ENCODE measurements at places on chromosomes 4 and X.

- DNase-seq: no peak
Measured at GRCh38 chr4:110131916-110132315, 66.5 kb downstream of the ELOVL6 start.

- no peak for DNase-seq
Measured at GRCh38 chr4:189861101-189861500, 79.6 kb upstream of the FRG1 start.

DNA sequence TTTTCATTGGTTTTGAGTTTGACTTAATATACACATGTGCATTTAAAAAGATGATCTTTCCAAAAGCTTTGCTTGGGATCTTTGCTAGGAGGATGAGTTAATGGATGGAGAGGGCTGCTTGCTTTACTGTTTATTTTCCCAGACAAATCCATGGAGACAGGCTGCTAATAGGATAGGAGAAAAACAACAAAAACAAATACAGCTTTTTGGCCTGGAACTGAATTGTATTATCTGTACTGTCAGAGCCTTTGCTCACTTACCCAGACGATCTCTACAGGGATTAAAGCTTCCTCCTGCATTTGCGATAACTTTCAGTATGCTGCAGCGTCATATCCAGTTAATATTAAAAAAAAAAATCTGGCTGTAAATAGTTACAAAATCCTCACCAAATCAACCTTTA lies 190.8 kb upstream of the NUDT6 start:
- DNase-seq: no peak

DNA sequence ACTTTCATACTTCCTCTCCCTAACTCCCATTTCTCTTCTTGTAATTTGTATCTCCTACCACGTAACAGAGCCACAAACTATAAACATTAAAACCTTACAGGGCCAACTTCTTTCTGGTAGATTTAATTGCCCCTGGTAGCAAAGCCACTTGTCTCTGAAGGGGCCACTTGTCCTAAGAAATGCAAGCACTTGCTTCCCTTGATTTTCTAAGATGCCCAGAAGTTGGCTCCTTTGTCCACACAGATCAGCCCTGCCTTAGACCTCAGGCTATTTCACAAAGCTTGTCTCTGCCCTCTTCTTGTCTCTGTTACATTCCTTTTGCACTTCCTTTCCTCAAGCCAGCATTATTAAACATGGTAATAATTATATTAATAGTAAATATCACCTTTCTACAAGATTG lies 80.6 kb upstream of the CXXC4 start:
- DNase-seq: no peak

GRCh38 chr4:96630839-96631238 lies 790.9 kb downstream of the PDHA2 start:
- DNase-seq: no peak

GRCh38 chrX:71216485-71216884 lies 6.5 kb upstream of the GJB1 start:
- DNase-seq: no peak

DNA sequence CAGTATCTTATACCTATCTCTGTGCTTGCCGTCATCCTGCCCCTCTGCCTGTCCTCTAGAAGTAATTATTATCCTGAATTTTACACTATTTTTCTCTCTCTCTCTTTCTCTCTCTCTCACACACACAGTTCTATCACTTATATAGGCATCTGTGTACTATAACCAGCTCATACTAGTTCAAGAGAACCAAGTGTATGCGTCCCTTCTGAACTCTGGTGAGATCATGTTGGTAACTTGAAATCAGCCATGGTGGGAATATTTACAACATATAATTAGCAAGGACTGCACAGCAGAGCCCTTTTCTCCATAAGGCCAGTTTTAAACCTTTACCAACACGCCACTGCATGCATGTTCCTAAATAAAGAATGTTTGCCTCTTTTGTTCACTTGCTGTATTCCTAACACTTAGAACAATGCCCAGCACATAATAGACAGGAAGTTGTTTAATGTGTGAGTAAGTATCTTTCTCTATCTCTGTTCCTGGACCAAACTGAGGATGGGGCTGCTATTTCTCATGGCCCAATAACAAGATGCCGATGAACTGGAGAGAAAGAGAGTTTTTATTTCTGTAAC lies 51.1 kb upstream of the IL21 start:
- no peak for DNase-seq

DNA sequence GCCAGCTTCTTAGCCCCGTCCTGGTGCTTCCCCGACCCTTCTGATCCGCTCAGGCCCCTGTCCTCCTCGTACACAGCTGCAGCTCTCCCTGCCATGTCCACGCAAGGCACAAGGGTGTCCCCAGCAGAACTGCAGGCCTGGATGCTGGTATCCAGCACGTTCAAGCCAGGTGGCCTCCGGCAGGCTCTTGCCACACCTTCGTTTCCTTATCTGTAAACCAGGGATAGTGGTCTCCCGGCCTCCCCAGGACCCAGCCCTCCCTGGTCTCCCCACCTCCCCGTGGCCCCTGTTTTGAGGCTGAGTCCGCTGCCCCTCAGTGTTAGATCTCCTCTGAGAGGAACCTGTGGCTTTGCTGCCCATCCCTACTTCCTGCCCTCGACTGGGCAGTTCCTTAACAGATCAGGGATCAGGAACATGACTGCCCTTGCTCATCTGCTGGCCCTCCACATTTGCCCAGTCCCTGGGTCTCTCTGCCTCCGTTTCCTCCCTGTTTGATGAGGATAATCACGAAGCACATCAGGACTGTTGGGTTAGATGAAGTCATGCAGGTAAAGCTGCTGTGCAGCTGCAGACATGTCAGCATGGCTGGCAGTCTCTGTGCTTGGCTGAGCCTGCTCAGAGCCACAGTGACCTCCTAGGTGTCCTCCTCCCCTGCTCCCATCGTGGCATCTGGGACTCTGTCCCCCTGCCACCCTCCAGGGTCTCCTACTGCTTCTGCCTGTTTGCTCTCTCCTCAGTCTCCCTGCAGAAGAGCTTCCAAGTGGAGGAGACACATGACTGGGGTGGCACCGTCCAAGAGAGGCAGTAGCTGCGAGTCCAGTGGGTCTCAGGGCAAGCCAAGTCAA lies 32.9 kb downstream of the PIGG start:
- no peak for DNase-seq

GRCh38 chrX:49840679-49841078 lies 11.6 kb downstream of the PAGE4 start:
- no peak for DNase-seq

DNA sequence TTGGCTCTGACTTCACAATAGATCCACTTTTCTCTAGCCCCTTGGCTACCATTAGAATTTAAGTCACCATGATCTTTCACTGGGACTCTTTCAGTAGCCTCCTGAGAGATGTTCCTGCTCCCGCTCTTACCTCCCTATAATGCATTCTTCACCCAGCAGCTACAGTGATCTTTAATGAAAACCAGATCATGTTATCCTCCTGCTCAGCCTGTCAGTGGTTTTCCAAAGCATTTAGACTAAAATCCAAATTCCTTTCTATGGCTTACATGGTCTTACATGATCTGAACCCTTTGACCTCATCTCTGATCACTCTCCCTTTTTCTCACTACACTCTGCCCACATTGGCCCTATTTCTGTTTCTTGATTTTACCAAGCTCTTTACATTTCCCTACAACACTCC lies 18.3 kb upstream of the RPS6KA3 start:
- DNase-seq: no peak

DNA sequence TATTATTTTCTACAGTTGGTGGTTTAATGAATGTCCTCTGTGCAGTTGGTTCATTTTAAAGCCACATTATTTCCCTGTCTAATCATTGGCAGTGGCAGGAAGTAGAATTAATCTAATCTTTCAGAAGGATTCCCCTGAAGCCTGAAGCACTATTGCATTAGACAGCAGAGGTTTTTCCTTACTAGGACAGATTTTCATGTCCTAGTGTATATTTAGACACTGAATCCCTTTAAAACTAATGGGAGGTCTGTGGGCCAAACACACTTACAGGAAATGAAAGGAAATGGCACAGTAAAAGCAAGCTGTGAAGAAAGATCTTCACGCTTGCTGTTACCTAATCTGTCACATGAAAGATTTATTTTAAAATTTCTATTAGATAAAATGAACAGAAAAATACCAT lies 165.2 kb downstream of the SLC39A8 start:
- no peak for DNase-seq

GRCh38 chr4:52625216-52625615 lies 33.9 kb downstream of the USP46 start:
- DNase-seq: no peak

DNA sequence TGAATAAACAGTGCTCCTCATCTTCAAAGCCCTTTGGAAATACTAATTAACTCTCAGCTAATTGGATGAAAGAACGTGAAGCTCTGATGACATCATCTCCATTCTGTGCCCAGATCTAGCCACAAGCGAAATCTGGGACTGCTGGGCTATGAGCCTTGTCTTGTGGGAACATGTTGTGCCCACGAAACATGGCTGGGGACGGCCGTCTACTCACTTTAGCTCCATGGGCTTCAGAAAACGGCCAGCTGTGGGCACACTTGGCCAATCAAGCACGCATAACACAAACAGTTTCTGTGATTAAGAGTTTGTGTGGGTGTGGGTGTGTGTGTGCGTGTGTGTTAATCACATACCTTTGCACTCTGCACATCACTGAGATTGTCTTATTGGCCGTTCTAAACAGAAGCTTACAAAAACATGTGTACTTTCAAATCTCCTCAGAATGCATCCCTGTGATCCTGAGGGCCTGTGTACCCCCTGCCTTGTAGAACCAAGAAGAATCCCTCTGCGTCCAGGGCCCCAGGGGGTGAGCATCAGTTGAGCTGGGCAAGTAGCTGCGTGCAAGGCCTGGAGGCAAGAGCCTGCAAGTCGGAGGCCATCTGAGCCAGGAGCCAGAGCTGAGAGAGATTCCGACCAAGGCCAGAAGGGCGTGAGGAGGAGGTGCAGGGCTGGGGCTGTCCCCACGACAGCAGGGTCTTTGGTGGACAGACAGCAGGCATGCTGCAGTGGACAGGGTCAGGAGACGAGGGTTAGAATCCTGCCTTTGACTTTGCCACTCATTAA lies 18.7 kb upstream of the ZNF185 start:
- DNase-seq: no peak

DNA sequence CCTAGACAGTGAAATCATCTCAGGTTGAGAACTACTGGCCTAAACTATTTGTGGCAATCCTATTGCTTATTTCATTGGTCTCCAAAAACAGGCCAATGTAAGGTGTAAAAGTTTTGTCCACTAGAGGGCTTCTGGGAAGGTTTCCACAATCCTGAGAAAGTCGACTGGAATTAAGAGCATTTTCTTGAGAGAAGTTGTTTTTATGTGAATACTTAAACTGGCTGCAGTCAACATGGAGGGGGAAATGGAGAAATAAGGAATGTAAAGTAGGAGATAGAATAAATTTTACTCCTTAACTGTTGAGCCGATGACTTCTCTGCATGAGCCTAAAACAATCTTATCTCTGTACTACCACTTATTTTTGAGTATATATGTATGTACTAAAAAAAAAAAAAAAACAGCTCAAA lies 11.0 kb upstream of the EIF4E start:
- no peak for DNase-seq

DNA sequence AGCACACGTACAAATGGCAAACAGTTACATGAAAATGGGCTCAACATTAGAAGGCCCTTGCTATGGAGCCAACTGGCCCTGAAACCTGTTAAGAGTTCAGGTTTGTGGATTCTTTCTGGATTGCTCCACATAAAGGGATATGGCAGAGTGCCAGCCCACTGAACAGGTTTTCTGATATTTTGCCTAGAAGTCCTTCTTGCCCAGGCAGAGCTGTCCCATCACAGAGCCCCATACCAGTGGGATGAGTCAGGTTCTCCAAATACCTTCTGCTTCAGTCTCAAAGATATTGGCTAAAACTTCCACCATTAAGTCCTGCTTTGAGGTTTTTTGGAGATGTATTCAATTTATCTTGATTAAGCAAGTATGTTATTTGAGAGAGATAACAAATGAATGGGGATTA lies 146.8 kb upstream of the IL1RAPL2 start:
- DNase-seq: no peak

GRCh38 chr4:121879135-121879534 lies 8.9 kb upstream of the BBS7 start:
- DNase-seq: no peak

GRCh38 chr4:168167714-168168284 lies 75.5 kb downstream of the ANXA10 start:
- DNase-seq: no peak

DNA sequence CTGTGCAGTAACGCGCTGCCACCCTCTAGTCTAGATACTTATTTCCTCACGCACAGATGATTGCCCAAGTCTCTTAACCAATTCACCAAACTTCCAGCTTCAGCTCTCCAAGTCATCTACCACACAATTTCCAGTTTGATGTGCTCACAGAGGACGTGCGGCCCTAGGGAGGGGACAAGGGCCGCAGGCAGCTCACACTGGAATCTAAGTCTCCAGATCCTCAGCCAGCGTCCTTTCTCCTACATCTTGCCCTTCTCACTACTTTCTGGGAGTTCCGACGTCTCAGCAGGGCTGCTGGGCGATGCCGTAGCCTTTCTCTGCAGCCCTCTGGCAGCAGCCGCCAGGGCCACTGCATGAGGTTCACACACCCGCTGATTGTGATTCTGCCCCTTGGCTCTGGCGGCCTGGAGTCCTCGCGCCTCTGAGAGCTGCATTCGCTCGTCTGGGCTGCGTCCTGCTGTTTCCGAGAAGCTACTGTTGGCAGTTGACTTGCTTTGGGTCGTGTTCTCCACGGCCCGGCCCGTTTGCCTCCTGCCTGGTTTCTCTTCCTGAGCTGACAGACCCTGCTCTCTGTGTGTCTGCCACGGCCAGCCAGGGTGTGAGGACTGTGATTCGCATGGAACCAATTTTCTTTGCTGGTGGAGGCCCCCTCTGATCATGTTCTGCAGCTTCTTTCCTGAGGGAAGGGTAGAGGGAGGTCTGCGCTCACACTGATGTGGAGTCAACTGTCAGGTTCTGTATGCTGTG lies 14.1 kb upstream of the TMEM131L start:
- no peak for DNase-seq

GRCh38 chrX:39819921-39820849 lies 277.6 kb downstream of the BCOR start:
- no peak for DNase-seq

DNA sequence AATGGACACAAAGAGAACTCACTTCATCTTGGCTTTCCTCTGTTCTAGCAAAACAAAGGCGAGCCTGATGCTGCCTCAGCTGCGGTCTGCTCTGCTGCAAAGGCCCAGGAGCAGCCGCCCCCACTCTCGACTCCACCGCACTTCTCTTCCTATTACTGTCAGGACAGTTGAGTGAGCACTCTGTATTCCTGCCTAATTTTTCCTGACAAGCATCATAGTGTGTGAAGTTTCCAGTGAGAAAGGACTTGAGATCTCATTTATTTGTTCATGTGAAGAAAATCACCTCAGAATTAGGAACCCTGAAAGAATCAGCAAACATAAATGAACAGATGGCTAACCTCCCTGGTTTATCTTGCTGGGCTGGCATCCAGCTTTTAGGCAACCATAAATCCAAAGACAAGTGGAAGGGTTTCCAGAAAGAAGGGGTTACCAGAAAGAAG lies 15.6 kb downstream of the SCARB2 start:
- DNase-seq: no peak

GRCh38 chr4:107408968-107409367 lies 311.1 kb downstream of the PAPSS1 start:
- DNase-seq: no peak

GRCh38 chr4:116122124-116122523 lies 963.3 kb downstream of the TRAM1L1 start:
- no peak for DNase-seq
